ENCODE measurements at places on chromosomes 1 and 21.

GRCh38 chr1:83970802-83971201 lies 28.1 kb downstream of the TTLL7 start:
- DNase-seq, result no peak

- no peak for DNase-seq
Observed at GRCh38 chr1:171809834-171810233, 28.4 kb downstream of the METTL13 start.

- no peak for DNase-seq
Observed at GRCh38 chr1:98989556-98989907, 15.1 kb downstream of the PLPPR5 start.

- no peak for DNase-seq
Observed at GRCh38 chr1:83017276-83017675, 981.7 kb downstream of the TTLL7 start.

GRCh38 chr1:7344299-7344698 lies 426.8 kb upstream of the VAMP3 start:
- DNase-seq, result no peak

GRCh38 chr1:205444931-205445645 lies 10.8 kb downstream of the BLACAT1 start:
- DNase-seq, result no peak

GRCh38 chr21:40681164-40681859 lies 165.6 kb downstream of the DSCAM start:
- no peak for DNase-seq

GRCh38 chr1:156281693-156282478 lies 739 bp downstream of the SMG5 start:
- DNase-seq, result no peak

DNA sequence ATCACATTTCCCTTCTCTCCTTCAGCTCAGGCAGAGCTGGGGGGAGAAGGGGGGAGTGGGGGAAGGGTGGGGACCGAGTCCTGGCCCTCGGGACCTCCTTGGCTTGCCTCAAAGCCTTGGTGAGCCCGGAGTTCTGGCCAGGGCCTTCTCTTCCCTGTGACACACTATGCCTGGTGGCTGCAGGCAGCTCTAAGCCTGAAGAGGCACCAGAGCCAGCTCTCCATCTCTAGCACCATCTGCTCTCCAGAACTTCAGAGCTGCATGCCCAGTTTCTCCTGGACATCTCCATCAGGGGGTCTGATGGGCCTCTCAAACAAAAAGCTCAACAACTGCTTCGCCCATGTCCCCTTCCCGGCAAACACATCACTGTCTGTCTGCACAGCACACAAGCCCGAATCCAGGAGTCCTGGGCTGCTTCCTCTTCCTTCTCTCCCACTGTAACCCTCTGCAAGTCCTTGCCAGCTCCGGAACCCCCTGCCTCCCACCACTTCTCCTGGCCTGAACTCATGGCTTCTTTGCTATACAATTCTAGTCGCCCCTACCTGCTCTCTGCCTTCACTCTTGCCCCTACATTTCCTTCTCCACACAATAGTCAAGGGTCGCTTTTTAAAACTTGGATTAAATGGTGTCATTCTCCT lies 26.5 kb downstream of the KIAA1614 start:
- DNase-seq, result no peak

- DNase-seq, result no peak
Observed at GRCh38 chr1:194917769-194918168, 1690.5 kb downstream of the KCNT2 start.

DNA sequence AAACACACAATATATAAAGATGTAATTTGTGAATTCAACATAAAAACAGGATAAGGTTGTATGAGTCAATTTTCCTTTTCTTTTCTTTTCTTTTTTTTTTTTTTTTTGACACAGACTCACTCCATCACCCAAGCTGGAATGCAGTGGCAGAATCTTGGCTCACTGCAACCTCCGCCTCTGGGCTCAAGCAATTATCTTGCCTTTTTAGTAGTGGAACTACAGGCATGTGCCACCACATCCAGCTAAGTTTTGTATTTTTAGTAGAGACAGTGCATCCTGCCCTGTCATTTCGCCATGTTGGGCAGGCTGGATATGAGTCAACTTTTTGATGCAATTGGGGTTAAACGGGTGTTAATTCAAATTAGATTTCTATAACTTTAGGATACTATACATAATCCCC lies 10.3 kb upstream of the SPRR2B start:
- no peak for DNase-seq

- DNase-seq, result no peak
Observed at GRCh38 chr1:232894436-232894835, 56.0 kb upstream of the NTPCR start.

- no peak for DNase-seq
Observed at GRCh38 chr1:44553771-44554170, 120.5 kb downstream of the TMEM53 start.

- no peak for DNase-seq
Observed at GRCh38 chr1:103788377-103788776, 38.7 kb downstream of the AMY1C start.

DNA sequence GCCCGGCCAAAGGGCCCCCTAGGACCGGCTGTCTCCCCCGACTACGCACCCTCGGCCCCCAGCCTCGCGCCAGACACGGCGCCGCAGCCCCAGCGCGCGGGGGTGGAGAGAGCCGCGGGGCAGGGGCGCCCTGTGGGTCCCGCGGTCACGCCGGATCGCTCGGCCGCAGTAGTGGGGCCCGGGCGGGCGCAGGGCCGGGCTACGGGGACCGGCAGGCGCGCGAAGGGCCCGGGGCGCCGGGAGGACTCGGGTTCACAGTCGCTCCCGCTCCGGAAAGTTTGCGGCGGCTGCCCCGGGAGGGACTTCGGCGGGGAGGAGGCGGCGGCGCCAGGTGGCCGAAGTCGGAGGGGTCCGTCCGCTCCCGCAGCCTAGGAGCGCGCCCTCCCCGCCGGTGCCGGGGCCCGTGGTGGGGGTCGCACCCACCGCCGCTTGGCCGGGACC lies 7.1 kb upstream of the ZNF669 start:
- peak; percentile 10 for DNase-seq

DNA sequence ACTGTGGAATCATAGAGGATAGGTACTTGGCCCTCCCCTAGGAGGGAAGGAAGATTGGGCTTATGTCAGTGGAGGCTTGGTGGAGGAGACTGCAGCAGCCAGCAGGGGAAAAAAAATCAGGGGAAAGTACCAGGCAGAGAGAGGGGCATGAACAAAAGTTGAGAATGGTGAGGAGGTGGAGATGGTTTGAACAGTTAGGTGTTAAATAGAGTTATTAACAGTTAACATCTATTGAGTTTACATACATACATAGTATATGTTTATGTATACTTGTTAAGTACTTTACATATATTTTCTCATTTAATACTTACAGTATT lies 136.5 kb upstream of the HNRNPU start:
- no peak for DNase-seq

DNA sequence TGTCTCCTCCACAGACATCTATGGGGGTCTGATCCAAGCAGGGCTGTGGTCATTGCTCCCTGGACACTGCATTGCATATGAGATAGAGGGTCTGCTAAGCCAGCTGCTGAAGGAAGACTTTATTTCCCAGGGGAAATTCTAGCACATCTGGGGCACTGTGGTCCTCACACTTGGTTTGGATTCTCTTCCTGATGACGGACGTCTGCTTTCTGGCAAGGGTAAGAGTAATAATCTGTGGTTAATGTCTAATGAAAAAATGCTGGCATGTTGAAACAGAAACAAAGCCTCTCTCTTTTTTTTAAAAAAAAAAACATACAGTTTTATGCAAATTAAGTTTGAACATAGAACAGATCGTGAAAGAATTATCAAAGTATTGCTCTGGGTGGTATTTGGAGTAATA lies 553.9 kb downstream of the DPYD start:
- DNase-seq, result no peak

- DNase-seq, result no peak
Observed at GRCh38 chr1:230281556-230281955, 144.6 kb downstream of the PGBD5 start.

GRCh38 chr1:160227034-160227433 lies 21.9 kb downstream of the PEA15 start:
- no peak for DNase-seq

DNA sequence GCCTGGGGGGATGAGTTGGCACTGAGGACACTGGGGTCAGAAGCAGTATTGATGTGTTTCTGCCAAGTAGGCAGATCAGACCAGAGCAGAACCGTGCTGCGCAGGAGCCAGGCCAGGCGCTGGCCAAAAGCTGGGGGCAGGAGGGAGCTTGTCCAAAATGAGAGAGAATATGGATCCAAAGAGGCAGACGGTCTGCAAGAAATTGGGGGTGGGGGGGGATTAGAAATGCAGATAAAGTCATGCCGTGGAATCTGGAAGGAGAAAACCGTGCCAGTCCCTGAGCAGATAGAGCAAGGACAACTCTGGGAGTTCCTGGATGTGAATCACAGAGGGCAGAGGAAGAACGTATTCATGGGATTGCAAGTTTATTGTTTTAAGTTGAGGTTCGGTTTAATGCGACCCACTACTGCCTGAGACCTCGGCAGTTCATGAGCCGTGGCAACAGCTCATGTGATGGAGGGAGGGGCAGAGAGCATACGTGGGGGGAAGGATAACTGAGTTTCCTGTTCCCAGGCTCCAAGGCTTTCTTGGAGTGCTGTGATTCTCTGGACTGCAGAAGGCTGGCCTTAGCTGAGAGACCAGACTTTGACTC lies 224.0 kb downstream of the FGGY start:
- DNase-seq, result peak; percentile 57
